Activated T-cell treated with anti-CD3 and anti-CD28 coated beads, Interleukin-2, amount 50 U/mL, for 24 hours (primary cell): ENCODE measurements at places on chromosomes 7 and 10.

DNA sequence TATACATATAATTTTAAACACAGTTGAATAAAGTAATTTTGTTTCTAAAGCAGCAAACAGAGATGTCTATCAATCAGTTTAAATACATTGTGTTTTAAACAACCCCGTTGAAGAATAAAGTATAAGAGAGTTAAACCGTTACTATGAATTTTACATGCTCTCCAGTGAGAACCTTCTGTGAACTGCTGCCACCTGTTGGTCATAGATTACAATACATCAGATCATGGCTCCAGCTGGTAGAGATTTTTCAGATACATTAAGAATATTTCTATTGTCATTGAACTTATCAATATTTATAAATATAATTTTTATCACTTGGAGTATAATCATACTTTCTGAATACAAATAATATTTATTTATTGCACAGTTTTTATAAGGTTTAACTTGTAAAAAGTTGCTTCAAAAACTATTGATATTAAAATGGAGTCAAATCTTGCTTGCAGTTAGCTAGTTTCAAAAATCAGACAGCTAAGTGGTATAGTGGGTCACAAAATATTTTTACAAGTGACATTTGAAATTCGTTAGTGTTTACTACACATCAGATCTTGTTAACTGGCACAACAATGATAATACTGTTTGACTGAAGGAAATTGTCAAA lies 561.2 kb upstream of the PHF14 start:
- no peak for DNase-seq

DNA sequence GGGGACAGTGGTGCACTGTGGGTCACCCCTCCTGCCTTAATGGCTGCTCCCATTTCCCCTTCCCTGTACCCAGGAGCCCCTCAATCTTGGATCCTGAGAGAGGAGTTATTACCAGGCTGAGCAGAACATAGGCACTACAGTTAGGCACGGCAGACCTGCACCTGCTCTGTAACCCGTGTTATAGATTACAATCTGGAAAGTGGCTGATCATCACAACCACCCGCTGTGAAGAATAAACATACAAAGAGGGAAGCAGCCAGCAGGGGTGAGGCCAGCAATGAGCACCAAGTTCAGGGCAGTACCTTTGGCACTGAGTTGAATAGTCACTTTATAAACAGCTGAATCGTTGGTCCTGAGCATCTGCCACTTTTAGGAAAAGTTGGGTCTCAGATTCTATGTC lies 1.7 kb downstream of the CDHR1 start:
- no peak for DNase-seq

- DNase-seq, result no peak
Observed at GRCh38 chr10:79405221-79405994, 40.0 kb downstream of the ZCCHC24 start.

DNA sequence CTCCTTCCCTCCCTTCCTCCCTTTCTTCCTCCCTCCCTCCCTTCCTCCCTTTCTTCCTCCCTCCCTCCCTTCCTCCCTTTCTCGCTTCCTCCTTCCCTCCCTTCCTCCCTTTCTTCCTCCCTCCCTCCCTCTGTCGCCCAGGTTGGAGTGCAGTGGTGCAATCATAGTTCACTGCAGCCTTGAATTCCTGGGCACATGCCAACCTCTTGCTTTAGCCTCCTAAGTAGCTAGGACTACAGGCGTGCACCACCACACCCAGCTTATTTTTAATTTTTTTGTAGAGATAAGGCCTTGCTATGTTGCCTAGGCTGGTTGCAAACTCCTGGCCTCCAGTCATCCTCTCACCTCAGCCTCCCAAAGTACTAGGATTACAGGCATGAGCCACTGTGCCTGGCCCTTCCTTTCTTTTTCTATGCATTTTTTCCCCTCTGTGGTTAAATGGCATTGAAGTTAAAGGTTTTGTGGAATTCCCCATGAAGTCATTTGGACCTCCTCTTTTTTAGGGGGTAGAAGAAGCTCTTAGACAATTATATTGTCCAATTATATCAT lies 9.6 kb downstream of the KLHDC10 start:
- no peak for DNase-seq

GRCh38 chr10:115951242-115951641 lies 321.8 kb downstream of the GFRA1 start:
- DNase-seq, result no peak

- no peak for DNase-seq
Observed at GRCh38 chr7:107715531-107715930, 28.4 kb upstream of the CBLL1 start.

DNA sequence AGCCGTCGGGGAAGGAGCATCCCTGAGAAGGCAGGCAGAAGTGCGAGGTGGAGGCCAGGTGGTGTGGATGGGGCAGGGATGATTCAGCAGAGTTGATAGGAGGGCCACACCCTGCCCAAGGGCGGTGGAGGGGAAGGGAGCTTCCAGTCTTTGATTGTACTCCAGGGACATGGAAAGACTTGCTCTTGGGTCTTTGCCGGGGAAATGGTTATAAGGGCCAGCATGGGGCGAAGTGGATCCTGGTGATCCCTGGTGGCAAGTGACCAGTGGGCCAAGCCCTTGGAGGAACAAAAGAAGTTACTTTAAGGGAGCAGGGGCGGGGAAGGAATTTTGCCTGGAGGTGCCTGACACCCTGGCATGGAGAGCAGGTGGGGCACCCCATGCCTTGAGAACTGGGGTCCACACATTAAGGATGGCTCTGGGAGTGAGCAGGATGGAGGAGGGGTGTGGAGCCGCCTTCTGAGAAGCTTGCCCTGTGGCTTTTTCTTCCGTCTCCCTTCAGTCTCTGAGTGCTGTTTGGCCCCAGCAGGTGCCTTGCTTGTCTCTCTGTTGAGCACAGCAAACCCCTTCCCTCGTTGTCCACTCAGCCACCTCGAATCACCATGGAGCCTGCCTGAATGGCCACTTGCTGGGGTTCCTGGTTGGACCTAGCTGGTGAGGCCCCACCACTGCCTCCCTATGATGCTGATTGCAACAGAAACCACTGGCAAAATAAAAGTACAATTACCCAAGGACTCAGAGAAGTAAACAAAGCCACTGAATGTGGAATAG lies 83.9 kb downstream of the RAMP3 start:
- DNase-seq, result no peak

DNA sequence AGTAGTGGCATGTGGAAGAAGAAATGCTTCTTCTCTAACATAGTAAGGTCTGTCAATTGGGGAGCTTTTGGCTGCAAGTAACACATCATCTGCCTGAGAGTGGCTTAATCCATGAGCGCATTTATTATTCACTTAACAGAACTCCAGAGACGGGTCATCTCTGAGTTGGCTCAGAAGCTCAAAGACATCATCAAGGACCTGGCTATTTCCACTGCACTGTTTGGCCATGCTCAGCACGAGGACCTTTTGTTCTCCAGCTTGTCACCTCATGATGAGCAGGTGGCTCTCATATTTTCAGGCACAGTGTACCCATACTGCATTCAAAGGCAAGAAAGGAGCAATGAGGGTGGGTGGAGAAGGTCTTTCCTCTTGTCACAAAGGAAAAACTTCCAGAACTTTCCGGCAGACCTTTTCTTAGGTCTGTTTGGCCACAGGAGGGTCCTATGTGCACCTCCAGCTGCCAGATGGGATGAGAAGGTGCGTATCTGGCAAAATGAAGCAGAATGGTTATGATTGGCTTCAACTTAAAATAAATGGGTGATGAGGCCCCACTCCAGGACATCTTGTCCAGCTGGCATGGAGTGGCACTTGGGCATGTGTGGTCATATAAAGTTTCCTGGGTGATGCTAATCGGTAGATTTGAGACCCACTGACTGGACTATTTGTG lies 55.6 kb upstream of the SHH start:
- DNase-seq, result no peak

DNA sequence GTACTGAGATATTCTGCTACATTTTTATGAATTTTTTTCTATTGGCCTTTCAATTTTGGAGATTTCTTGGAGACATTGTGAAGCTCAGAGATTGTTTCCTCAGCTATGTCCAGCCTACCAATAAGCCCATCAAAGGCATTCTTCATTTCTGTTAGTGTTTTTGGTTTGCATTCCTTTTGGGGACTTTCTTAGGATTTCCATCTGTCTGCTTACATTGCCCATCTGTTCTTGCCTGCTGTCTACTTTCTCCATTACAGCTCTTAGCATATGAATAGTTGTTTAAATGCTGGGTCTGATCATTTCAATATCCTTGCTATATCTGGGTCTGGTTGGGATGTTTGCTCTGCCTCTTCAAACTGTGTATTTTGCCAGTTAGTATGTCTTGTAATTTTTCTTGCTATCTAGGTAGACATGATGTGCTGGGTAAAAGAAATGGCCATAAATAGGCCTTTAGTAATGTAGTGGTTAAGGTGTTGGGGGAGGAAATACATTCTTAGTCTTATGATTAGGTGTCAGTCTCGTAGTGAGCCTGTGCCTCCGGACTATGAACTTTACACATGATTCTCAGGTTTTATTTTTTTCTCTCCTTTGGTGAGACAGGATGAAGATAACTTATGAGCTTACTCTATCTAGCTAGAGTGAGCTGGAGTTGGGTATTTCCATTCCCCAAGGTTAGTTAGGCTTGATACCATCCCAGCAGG lies 32.6 kb upstream of the NME8 start:
- DNase-seq, result no peak

DNA sequence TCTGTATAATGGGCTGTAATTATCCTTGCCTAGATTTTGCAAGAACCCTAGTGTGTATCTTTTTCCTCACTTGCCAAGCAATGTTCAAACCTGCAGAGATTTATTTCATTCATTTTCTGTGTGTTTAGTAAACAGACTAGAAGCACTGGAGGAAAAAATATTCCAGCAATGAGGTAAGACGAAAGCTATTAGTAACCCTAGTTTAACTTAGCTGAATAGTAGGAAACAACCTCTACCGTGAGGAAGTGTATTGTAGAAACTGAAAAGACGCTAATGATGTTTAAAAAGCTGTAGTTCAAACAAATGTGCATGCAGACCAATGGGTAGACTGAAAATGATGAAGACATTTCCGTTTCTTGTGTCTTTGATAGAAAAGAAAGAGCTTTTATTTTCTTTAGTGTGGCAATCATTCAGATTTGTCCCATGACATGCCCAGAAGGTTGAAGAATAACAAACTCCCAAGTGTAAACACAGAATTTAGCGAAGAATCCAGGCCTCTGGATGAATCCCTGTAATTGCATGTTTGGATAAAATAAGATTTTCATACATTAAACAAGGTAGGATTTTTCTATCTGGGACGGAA lies 20.7 kb downstream of the CAV1 start:
- DNase-seq, result no peak

- no peak for DNase-seq
Observed at GRCh38 chr10:21572578-21572977, 38.5 kb downstream of the MLLT10 start.

DNA sequence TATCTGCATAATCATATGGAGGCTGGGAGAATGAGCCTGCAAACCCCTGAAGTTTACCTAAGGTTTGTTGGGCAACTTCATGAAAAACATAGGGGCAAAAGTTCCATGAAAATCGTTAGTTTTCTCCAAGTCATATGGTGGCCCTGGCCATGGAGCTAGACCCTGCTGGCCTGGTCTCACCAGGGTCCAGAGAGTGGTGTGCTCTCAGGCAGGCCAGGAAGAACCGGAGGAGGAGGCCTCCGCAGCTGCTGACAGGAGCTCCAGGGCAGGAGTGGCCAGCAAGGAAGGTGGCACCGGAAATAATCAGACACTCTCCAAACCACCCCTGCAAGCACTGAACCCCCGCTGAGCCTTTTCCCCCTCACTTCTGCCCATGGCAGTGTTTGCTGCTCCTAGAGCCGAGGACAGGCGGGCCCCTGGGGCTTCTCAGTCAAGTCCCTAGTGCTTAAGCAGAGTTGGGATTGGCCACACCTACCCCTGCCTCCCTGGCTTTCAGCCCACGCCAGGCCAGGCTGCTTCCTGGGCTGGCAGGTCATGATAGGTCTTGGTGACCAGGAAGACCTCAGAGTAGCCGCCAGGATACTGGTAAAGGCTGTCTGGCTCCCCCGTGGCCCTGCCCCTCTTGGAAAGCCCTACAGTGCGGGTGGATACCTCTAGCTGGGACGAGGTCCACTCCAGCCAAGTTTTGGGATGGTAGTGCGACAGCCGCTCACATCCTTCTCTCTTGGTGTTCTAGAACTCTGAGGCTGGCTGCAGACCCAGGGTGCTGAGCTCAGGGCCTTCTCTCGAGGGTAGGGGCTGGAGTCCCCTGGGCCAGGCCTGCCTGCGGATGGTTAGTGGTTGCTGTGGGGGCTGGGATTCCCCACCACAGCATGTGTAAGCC lies 242.8 kb downstream of the MGMT start:
- no peak for DNase-seq

DNA sequence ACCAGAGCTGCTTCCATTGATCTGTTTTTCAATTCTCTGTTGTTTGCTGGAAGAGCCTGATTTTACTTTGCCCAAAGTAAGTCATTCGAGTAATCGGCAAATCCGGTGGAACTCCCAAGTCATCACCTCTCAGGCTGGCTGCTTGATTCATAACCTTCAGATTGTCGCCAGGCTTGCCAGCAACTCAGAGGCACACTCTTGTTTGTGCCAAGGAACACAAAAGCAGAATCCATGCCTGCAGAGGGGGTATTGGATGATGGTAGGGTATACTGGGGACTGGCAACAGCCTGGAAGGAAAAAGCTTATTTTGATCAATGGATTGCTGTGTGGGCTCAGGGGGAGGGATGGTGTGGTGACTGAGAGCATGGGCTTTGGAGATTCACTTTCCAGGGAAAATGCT lies 542.4 kb downstream of the SORCS3 start:
- no peak for DNase-seq
